WERI-Rb-1 (cell line): ENCODE measurements at places on chromosomes 2 and 18.

DNA sequence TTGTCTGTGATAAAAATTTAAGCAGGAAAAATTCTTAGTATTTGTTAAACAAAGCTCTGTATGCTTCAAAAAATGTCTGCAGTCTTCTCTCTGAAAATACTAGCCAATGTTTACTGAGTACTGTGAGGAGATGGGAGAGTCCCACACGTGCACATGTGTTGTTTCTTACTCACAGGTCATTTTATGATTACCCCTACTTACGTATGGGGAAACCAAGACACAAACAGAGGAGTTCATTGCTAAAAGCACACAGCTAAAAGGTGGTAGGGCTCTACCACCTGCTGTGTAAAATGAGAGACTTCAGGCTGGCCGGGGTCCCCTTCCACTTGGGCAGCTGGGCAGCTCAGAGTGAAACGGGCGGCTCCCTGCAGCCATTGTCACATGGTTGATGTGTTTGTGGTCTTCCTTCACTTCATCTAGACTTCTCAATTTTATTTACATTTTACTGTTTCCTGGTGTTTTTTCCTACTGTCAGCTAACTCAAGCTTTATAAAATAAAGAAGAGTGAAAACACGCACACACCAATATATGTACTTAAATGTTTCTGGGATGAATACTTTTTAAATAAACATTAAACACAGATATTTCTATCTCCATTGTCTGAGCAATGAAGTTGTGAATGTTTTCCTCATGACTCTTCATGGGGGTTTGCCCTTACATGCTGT is 71.2 kb downstream of the MBP start:
- no peak for DNase-seq

DNA sequence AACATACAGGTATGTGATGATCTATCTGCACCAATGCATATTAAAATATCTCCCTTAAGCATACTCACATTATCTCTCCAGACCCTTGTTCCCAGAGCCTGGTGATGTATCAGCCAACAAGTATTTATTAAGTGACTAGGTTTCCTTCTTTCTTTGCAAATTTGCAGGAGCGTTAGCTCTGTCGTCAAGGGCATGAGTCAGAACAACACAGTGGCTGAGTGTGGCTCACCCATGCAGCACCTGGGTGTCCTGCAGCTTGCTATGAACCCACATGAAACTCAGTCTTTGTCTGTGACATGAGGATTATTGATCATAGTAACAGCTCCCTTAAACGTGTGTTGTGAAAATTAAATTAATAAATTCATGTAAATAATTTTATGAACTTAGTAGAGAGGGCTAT is 96.6 kb downstream of the PIEZO2 start:
- no peak for DNase-seq

GRCh38 chr2:31322371-31322770 is 88.4 kb downstream of the EHD3 start:
- no peak for DNase-seq

DNA sequence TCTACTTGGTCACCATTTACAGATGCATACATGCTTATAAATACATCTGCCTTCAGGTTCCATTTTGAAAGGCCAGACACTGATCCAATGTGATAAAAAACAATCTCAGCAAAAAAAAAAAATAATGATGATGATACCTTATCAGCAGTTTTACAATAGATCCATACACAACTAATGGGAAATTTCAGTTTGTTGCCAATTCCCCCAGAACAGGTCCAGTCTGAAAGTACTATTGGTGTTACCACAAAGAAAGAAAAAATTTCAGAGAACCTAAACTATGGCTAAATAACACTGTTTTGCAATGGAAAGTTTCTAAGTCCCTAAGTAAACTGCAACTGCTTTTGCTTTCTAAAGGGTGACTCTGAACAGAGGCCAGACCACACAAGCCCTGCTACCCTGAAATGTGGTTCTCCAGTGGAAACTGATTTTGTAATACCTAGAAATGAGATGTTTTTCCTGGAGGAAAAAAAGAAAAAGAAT is 54.1 kb downstream of the LPIN2 start:
- DNase-seq: no peak

GRCh38 chr2:177758591-177759371 is 313.8 kb downstream of the PDE11A start:
- peak; percentile 38 for DNase-seq

- DNase-seq: no peak
Measured at GRCh38 chr2:147560810-147561535, 283.9 kb upstream of the ACVR2A start.

DNA sequence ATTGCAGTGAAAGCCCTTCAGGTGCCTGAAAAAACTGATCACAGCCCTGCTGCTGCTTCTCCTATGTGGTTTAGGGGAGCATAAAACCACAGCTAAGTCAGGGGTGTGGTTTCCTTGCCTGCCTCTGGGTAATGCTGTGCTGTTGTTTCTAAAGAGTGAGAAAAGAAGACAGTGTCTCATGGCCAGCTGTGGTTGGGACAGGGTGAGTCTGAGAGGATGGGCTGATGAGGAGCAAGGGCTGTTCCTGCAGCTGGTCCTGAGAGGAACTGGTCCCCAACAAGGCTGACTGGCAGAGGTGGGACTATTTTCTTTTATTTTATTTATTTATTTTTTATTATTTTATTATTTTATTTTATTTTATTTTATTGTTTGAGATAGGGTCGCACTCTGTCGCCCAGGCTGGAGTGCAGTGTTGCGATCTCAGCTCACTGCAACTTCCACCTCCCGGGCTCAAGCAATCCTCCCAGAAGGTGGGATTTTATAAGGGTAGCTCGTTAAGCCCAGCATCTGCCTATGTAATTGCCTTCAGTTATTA is 236.7 kb downstream of the FHOD3 start:
- DNase-seq: no peak
